ENCODE measurements at places on chromosomes 7 and 10.

- peak; percentile 71 for DNase-seq
These were observed 25.5 kb downstream of the PRR15 start for GRCh38 chr7:29588900-29589696.

DNA sequence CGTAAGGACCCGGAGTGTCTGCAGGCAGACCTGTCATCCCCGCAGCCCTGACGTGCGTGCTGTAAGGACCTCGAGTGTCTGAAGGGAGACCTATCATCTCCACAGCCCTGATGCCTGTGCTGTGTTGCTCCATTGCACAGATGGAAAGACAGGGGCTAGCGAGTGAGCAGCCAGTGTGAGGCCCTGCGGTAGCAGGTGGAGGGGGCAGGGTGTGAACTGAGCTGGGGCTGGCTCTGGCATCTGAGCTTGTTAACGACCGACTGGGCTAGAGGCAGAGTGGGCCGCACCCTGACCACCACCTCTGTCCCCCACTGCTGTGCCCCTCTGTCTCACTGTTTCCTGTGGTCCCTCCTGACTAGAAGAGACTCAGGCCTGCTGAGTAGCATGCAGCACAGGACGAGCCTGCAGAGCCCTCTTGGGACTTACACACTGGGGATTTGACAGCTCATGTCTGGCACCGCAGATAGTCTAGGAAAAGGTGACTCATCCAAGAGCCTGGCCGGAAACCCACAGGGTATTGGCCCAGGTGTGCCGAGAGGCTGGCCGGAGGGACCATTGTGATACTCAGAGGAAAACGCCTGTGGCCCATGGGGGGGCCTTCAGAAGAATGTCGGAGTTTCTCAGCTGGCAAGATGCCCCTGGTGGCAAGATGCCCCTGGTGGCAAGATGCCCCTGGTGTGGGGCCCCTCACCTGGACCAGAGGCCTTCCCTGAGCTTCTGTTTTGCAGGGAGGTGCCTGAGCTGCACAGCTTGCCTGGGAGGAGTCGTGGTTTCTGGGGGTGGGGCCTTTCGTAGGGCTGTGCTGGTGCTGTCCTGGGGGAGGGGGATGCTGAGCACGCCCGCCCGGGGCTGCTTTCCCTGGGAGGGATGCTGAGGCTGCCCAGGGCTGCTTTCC lies 34.3 kb downstream of the INPP5A start:
- peak; percentile 81 for DNase-seq

- no peak for DNase-seq
These were observed 1257.4 kb downstream of the GATA3 start for GRCh38 chr10:9311702-9312499.

DNA sequence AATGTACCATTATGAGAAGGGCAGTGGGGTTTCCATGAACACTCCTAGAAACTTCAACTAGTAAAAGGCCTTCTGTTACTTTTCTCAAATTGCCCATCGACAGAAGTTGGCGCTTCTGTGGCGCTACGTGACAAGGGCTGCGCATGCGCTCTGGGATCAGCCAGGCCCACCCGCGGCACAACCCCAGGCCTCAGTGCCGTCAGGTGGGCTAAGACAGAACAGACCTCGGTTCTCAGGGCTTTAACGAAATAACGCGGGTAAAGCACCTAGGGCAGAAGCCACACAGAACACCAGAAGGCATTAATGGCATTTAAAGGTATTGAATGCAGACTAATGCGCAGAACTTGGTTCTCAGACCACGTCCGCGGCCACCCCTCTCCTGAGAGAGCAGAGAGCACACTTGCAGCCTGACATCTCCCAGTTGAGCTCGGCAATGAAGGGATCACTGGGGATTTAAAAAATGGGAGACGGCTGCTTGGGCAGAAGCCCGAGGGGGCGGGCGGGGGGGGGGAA lies 67.6 kb upstream of the CTNNA3 start:
- peak; percentile 78 for DNase-seq

- DNase-seq = no peak
These were observed 28.1 kb downstream of the CSGALNACT2 start for GRCh38 chr10:43166207-43166879.

All from OCI-M1 (cell line).